NCI-H2081 treated with DMSO at 0.1 percent for 48 hours (cell line): ENCODE measurements at places on chromosomes 11 and 22.

DNA sequence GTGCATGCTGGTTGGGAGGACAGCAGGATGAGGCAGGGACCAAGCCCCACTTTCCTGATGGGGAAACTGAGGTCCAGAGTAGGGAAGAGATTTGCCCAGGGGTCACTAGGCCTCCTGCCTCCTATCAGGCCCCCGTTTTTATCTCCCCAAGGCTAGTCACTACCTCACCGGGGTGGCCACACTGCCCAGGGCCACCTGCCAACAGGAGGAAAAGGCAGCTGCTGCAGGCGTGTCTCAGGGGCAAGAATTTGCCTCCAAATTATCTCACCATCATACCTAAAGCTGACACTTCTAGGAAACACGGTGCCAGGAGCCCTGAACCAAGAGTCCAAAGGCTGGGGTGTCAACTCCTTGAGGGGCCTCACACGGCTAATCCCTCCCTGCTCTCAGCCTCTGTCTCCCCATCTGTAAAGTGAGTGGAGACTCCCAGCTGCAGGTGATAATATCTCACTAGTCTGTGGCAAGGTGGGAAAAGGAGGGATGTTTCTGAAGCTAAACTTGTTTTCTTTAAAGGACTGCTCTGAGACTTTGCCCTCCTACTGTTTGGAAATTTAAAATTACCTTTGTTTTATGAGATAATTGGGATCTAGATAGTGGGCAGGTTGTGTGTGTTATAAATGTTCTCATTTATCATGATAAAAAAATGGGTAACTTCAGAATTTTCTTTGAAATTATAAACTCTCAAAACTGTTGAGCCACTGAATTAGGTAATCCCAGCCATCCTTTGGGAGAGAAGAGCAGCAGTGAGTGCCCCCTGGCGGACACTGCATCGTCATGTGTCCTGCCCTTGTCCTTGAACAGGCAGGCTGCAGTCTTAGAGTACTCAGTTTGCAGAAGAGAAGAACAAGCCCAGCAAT is 60.0 kb downstream of the MYO7A start:
- peak; percentile 12 for DNase-seq

GRCh38 chr11:67351275-67352005 is 1.9 kb downstream of the POLD4 start:
- no peak for DNase-seq

DNA sequence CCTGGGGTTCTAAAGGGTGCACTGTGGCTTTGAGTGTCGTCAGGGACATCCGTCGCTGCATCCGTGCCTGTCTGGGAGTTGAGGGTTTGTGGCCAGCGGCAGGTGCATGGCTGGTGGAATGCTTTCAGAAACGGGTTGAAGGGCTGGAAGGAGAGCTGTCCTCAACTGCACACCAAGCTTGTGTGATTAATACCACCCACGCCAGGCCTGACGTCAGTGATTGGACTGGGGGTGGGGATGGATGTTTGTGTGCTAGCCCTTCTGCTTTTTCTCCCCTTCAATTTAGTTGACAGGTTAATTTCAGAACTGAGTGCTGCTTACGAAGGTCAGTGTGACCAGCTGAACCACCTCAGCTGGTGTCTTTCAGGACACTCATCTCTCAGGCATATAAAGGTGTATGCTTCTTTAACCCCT is 3.2 kb upstream of the GAB2 start:
- DNase-seq, result no peak

GRCh38 chr11:35403765-35404387 is 15.5 kb downstream of the SLC1A2 start:
- DNase-seq, result no peak

DNA sequence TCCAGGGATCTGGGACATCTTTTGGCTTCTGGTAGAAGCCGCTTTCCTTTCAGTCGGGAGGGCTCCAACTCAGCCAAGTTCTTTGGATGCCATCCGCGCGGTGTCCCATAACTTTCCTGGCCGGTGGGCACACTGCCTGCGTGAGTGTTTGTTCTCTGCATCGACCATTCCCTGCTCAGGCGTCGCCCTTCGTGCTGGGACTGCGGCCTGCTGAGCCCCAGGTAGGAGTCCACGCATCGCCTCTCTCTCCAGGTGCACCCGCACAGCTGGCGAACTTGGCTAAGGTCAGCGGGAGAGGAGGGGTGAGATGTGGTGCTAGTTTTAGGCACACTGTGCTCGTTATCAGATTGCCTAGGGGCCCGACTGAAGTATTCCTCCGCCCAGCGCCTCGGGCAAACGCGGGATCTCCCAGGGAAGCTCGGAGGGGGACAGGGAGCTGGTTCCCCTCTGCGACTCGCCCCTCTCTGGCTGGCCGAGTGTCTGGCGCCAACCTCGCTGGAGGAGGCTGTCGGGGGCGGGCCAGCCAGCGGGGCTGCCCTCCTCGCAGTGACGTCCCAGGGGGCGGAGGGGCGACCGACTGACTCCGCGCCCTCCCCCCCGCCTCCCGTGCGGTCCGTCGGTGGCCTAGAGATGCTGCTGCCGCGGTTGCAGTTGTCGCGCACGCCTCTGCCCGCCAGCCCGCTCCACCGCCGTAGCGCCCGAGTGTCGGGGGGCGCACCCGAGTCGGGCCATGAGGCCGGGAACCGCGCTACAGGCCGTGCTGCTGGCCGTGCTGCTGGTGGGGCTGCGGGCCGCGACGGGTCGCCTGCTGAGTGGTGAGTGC is at the start of gene LAYN:
Gene LAYN (plus strand): TSS at position 607 of the 823 bp plus-strand sequence. CDS start 124 bp downstream, at position 731.
- DNase-seq, result no peak
